ENCODE measurements at places on chromosomes 4 and X.

DNA sequence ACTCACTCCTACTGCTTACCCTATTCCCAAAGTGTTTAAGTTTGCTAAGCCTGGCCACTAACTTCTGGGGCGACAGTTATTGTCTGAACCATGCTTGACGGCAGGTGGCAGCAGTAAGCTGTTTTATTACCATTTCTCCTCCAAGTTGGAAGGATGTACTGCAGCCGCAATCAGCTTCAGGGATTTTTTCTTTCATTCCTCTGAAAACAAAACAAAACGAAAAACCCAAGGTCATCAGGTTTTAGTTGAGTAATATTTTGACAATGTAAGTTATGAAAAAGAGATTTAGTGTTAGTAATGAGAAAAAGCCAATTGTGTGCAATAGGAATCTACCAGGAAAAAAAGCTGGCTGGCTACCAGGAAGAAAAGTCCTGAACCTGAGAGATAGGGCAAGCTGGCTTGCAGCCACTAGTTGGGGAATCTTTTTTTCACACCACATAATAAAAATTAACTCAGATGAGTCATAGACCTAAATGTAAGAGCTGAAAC, 13.2 kb upstream of the RAB9B start:
- DNase-seq, result peak; percentile 54

GRCh38 chr4:13922873-13923645, 295.5 kb upstream of the BOD1L1 start:
- DNase-seq, result no peak

GRCh38 chr4:137333031-137333430, 199.3 kb downstream of the PCDH18 start:
- DNase-seq, result no peak

GRCh38 chr4:15883610-15884243, 54.8 kb downstream of the FGFBP1 start:
- peak; percentile 23 for DNase-seq

- no peak for DNase-seq
These were observed 239.9 kb downstream of the GASK1B start for GRCh38 chr4:157932936-157933335.

GRCh38 chr4:40555176-40555900, 74.3 kb downstream of the RBM47 start:
- no peak for DNase-seq

DNA sequence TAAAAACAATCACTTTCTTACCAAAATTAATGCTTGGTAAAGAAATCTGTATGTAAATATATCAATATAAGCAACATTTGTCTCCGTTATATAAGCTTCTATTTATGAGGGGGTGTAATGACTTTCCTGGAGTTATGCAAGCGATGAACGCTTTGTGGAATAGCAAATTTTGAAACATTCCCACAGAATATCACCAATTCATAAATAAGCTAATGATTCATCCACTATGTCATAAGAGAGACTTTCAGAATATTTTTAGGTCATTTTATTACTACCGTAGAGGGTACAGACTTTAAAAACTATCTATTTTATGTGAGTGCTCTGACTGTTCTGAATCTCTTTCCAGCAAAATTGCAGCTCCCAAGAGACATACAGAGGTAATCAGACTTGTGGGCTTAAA, 179.5 kb upstream of the FTHL17 start:
- no peak for DNase-seq

- no peak for DNase-seq
These were observed 59.0 kb downstream of the GSTCD start for GRCh38 chr4:105767579-105767978.

DNA sequence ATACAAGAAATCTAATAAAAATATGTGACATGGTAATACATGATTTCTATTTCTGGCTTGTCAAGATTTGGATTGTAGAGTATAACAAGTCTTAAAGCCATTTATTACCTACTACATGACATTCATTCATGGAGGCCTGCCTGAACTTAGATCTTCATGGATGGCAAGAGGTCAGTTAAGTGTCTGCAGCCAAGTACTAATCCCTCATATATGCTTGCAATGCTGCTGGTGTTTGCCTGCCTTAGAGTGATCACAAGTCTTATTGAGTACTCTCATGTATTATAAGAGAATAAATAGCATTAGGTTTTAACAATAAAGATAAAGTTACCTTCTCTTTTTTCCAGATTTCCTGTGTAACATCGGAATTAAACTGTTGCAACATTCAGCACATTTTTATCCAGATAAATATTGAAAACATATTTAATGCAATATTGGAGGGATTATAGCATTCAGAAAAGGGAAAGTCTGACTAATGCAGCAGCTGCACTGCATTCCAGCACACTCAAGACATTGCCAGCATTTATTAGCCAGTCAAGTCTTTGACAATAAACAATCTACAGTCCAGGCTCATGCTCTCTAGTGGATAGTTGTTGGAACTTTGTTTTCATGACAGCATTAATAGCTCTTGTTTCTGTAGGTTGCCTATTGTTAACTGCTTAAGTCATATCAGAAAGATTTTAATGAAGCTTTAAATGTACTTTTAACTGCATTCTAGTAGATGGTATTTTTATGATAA, 737.1 kb downstream of the FAT4 start:
- no peak for DNase-seq

DNA sequence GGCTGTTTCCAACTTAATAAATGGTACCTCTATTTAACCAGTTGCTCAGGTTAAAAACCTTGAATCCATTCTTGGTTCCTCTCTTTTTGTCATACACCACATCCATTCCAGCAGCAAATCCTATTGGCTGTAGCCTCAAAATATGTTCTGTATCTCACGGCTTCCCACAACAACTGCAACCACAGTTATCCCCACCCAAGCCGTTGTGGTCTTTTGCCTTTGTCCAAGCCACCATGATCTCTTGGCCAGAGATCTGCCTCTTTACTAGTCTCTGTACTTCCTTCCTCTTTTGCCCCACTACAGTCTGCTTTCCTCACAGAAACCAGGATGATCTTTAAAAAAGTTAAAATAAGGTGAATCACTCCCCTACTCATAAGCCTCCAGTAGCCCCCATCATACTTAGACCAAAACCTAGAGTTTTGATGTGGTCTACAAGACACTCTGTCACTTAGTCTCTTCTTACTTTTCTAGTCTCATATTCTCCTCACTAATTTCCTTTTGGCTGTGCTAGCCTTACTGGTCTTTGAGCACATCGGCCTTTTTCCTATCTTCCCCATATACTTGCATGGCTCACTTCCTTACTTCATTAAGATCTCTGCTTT, 10.3 kb downstream of the MAOA start:
- DNase-seq, result no peak

DNA sequence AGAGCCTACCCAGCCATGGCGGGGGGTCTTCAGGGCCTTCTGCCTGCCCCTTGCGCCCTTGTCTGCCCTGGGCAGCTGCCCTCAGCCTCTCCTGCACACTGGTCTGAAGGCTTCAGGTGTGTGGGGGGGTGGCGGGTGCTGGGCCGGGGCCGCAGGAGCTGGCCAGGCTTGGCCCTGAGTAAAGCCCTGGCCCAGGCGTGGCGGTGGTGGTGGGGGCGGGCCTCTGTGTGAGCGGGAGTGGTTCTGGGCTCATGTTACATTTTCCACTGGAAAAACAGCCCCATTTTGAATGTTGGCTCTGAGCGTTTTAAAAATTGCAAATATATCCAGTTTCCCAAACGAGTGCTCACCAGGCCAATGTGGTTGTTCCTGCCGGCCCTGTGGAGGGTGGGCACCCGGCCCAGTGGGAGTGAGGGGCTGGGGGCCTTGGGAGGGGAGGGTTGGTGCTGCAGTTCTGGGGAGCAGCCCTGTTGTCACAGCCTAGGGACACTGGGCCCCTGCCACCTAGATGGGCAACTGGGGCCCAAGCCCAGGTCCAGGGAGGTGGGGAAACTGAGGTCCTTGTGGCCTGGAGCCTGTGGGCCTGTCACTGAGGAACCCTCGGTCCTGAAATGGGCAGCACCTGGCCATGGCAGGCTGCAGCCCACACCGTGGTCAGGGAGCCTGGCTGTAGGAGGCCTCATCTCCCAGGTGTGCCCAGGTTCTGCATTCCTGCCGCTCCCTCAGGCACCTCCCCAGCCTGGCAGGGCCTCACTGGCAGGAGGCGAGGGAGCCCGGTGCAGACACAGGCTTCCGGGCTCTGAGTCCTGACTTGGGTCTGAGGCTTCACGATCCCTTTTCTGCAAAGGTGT, 28.3 kb downstream of the FGFRL1 start:
- DNase-seq, result no peak

DNA sequence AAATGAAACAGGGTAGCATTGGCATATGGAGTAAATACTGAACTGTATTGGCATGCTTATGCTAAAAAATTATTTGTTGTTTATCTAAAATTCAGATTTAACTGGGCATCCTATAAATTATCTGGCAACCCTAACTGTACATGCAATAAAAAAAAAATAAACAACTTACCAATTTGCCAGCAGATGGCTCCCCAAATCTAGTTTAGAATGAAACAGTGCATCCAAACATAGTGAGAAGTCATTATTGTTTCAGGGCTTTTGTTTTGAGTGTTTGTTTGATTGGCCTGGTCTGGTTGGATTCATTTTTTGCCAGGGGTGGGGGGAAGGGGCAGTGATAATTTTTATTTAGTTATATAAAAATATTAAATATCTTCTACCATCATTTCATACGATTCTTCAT, 12.8 kb upstream of the NSUN7 start:
- no peak for DNase-seq

- DNase-seq, result no peak
These were observed 13.8 kb downstream of the CXCL13 start for GRCh38 chr4:77619408-77619807.

- DNase-seq, result no peak
These were observed 44.2 kb downstream of the RTL9 start for GRCh38 chrX:110402850-110403221.

DNA sequence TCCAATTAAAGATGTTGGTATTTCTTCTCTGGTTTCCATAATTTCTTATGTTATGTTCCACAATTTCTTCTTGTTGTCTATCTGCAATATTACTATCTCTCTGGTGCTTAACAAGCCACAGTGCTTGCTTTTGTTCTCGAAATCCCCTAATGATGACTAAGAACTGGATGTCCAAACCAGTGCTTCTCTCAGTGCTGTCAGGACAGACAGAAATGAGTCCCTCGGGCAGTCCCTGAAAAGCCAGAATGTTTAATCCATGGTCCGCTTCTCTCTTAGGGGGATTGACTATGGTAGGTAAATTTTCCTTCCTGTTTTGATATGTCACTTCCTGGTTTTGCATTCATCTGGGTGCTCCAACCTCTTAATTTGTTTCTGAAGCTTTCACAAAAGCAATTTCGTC, 321.6 kb upstream of the PCDH10 start:
- no peak for DNase-seq

GRCh38 chr4:168449719-168450452, 30.4 kb downstream of the DDX60L start:
- DNase-seq, result no peak

- no peak for DNase-seq
These were observed 2.0 kb downstream of the TRAPPC2 start for GRCh38 chrX:13732246-13733067.

- no peak for DNase-seq
These were observed 22.5 kb downstream of the GABRA3 start for GRCh38 chrX:152428596-152428995.

DNA sequence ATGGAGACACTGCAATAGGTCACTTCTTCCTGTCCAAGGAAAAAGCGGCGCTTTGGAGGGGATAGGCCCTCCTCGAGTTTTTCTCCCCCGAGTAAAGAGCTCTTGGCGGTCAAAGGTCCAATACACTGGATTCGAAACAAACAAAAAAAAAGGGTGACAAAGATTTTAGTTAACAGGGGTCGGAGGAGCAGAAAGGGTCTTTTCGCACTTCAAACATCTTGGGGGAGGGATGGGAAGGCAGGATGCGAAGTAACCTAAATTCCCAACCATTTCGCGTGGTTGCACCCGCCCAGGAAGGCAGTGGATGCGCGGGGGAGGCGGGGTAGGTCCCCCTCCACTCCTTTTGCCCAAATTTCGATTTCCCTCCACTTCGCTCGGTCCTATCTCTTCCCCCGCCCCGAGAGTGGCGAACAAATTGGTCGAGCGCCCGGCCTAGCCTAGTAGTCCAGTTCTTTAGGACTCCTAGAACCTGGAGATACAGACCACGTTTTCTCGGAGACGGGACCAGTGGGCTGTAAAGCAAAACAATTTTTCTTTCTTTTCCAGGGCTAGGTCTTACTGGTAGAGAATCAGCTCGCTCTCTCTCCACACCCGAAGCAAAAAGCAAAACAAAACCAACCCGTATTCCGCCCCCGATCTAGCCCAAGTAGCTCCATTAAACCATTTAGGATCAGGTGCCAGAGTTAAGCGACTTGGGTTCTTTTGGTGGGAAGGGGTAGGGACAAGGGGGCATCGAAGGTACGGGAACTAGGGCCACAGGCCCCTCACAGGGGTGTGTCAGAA, 2.0 kb upstream of the STAG2 start:
- peak; percentile 45 for DNase-seq

GRCh38 chrX:101550362-101550750, at the start of gene ARMCX1:
Gene ARMCX1 (plus strand): TSS chrX:101550547. CDS start chrX:101552931, 2,384 bp downstream.
- DNase-seq, result peak; percentile 63

DNA sequence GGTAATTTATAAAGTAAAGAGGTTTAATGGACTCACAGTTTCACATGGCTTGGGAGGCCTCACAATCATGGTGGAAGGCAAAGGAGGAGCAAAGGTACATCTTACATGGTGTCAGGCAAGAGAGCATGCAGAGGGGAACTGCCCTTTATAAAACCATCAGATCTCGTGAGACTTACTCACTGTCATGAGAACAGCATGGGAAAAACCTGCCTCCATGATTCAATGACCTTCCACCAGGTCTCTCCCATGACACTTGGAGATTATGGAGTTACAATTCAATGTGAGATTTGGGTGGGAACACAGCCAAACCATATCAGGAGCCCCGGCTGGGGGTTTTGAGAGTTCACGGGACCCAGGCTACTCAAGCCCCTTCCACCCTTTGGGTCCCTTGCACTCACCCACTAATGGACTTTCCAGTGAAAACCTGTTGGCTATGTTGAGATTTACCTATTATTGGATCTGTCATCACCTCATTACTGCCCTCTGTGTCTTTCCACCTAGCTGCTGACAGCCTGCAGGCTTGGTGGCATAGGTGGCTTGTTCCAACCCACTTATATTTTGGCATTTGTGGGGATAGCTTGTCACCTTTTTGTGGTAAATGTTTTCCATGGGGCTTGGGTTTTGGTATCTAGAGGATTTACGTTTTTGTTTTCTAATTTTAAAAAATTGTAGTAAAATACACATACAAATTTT, 24.0 kb downstream of the IGFBP7 start:
- no peak for DNase-seq

DNA sequence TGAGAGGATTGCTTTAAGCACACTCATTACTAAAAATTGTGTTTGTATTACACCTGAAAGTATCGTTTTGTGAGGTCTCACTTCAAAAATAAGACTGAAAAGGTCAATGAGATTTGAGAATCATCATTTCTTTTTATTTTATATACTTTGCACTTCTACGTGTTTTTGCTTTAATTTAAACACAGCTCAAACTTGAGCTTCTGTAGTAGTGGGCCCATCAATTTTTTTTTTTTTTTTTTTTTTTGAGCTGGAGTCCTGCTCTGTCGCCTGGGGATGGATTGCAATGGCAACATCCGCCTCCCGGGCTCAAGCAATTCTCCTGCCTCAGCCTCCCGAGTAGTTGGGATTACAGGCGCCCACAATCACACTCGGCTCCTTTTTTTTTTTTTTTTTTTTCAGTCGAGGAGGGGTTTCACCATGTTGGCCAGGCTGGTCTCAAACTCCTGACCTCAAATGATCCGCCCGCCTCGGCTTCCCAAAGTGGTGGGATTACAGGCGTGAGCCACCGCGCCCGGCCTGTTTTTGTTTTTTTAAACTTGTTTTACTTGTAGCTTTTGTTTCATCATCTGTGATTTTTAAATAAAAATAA, 1.5 kb downstream of the GSTCD start:
- no peak for DNase-seq

GRCh38 chr4:167117273-167117672, 117.0 kb downstream of the SPOCK3 start:
- no peak for DNase-seq

GRCh38 chr4:160276785-160277325, 1174.0 kb downstream of the RAPGEF2 start:
- DNase-seq, result no peak

All from ureter (tissue), 1 donor.